ENCODE measurements at places on chromosomes 13 and 19.

GRCh38 chr19:43548706-43549105, 15.7 kb downstream of the ZNF575 start:
- DNase-seq: no peak

DNA sequence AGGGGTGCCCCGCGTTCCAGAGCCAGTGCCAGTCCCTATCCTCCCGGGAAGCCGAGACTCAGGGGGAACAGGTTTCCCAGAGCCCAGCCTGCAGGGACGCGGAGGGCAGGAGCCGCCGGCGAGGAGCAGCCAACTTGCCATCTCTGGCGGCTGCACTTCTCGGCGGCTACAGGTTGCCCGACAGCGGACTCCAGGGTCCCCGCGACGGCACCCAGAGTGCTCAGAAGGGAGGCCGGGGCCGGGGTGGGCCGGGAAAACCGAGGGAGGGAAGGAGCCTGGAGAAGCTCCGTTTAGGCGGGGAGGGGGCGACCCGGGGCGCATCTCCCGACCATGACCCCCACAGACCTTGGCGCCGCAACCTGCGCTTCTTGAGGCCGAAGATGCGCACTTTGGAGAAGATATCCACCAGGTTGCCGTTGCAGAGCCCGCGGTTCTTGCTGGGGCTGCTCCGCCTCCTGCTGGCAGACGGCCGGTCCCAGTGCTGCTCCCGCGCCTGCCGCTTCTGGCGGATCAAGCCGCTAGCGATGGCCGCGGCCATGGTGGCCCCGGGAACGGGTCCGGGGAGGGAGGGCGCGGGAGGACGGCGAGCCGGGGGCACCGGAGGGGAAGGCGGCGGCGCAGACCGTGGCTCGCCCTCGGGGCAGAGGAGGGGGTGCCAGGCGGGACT, 463.8 kb downstream of the ITGBL1 start:
- DNase-seq: peak; percentile 85

- DNase-seq: peak; percentile 37
Observed at GRCh38 chr19:3968556-3969434, 2.1 kb downstream of the DAPK3 start.

GRCh38 chr13:50919277-50919676, 9.7 kb downstream of the RNASEH2B start:
- no peak for DNase-seq

Measured in NCI-H146 (cell line).